Body of pancreas (tissue), 4 donors: ENCODE measurements at places on chromosomes 16 and 17. TPM values are rescaled to one million over a fixed set of nuclear protein-coding genes. Genes with fewer than 3 reads are reported as not detected.

DNA sequence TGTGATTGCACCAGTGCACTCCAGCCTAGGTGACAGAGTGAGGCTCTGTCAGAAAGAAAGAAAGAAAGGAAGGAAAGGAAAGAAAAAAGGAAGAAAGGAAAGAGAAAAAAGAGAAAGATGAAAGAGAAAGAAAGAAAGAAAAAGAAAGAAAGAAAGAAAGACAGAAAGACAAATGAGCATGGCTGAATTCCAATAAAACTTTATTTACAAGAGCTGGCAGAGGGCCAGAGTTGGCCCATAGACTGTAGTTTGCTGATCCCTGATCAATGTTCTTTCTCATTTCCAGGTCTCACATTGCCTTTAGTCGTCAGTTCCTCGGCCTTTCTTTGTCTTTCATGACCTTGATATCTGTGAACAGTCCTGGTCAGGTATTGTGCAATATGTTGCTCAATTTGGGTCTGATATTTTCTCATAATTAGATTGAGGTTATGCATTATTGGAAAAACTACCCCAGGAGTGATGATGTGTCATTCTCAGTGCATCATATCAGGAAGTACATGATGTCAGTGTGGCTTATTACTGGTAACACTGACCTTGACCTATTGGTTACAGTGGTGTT lies 68.5 kb upstream of the MED9 start:
- no peak for DNase-seq

DNA sequence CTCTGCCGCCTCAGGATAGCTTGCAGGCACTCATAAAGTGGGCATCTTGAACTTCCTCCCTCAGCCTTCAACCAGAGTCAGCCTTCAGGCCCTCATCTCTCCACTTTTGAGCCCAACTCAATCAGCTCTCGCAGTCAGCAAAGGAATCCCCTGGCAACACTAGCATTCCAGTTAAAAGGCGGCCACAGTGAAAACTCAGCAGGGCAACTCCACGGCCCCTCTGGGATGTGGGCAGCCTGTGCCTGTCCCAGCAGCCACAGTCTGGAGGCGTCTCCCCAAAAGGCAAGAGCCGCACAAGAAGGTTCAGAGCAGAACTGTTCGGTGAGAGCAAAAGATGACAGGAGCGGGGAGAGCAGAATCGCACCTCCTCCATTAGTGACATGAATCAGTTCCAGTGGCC lies 9.0 kb downstream of the TMEM11 start:
- no peak for DNase-seq

DNA sequence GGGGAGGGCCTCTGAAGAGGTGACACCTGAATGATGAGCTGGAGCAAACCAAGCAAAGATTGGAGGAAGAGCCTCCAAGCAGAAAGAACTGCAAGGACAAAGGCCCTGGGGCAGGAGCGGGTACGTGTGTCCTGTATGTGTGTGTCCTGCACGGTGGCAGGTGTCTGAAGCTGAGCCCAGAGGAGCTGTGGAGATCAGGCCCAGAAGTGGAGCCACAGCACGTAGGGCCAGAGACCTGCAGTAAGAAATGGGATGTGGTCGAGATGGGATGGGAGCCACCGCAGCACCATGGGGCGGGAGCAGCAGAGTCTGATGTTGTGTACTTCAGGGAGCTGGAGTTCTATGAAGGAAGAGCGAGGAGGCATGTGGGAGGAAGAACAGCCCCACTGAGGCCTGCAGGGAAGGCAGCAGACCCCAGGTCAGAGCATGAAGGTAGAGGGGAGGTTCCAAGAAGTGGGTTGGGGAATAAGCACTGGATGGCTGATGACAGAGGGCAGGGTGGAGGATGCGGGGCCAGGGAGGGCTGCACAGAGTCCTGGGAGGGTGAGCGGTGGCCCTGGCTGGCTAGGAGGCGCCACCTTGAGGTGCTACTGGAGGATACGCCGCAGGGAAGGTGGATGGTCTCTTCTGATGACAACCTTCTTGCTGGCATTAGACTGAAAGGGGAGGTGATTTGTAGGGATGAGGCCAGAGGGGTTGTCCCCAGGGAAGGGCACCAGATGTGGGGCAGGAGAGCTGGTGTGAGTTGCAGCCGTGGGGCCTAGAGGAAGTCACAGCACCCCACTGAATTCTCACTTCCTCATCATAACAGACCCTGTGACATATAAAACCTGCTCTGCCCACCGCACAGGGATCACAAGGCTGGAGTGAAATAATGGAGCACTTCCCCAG lies 10.6 kb upstream of the CETP start:
- DNase-seq: peak; percentile 76

DNA sequence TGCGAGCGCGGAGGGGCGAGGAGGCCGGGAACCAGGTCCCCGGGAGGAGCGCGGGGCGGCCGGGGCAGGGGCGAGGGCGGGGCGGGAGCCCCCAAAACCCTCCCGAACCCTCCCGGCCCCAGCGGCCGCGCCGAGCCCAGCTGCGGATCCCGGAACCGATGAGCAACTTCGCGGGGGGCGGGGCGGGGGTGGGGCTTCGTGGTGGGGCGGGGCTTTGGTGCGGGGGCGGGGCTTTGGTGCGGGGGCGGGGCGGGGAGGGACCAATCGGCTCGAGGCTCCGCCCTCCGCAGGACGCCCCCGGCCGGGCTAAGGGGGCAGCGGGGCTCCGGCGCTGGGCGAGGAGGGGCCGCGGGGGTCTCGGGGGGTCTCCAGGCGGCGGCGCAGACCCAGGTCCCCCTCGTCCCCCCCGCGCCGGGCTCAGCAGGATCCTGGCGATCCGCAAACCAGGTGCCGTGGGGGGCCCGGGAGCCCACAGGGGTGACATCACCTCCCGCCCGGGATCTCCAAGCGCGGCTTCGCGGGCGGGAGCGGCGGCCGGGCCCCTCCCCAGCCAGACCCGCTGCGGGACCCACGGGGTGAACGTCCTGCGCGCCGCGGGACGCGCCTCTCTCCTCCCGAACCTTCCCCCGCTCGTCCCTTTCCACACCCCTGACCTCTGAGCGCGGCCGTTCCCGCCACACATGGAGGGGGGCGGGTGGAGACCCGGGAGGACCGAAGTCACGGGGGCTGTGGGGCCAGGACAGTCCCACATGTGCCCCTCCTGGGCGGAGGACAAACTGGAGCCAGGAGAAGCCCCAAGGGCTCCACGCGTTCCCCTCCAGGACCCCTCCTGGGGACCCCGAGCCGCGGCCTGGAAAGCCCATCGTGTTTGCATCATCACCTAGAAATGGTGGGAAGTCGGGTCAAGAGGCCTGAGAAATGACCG lies at the start of gene ABR:
TSS of gene ABR (minus strand) at position 164 of the 925 bp plus-strand sequence. CDS start 254 bp downstream, outside the sequence.
- peak; percentile 37 for DNase-seq

DNA sequence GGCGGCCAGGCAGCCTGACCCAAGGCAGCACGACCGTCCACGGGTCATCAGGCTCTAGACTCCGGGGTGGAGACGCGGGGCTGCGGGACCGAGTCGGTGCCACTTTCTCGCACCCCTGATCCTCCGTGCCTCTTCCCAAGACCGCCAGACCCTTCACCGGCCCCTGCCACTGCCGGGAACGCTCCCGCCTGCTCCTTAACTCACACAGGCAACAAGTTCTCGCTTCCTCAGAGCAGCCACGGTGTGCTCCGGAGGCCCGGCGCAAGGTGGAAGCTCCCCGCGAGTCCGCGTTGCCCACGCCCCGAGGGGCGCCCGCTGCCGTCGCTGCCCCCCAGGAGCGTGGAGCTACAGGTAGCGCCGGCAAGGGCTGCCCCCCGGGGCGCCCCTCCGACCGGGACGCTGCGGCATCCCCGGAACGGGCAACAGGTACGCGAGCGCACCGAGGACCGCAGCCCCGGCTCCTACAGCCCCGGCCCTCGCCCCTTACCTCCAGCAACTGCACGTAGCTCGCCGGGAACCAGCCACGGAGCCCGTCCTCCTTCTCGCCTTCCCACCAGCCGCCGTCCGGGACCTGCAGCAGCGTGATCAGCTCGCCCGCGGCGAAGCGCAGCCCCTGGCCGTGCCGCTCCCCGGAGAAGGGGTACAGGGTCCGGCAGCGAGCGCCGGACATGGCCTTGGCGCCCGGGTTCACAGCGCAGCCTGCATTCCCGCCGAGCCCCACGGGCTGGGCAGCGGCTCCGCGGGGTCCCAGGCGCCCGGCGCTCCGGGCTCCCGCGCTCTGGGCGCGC lies 491 bp downstream of the GAS7 start:
- DNase-seq: no peak

- DNase-seq: peak; percentile 13
These were observed 1.5 kb downstream of the CDK12 start for GRCh38 chr17:39462631-39463375.

DNA sequence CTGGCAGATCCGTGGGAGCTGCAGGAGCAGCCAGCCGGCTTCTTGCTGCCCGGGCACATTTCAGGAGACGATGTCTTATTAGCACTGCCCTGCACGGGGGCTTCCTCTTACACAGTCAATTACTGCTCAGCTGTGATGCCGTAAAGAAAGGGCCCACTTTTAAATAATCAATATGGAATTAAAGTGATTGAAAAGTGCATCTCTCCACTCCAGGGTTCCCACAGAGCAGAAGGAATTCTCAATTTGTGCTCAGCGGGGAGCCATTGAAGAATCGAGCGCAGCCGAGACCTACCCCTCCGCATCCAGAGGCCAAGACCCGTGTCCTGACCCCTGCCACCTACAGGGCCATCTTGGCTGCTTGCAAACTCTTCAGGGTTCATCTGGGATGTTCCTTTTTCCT lies 399.4 kb upstream of the C16orf82 start:
- DNase-seq: no peak

DNA sequence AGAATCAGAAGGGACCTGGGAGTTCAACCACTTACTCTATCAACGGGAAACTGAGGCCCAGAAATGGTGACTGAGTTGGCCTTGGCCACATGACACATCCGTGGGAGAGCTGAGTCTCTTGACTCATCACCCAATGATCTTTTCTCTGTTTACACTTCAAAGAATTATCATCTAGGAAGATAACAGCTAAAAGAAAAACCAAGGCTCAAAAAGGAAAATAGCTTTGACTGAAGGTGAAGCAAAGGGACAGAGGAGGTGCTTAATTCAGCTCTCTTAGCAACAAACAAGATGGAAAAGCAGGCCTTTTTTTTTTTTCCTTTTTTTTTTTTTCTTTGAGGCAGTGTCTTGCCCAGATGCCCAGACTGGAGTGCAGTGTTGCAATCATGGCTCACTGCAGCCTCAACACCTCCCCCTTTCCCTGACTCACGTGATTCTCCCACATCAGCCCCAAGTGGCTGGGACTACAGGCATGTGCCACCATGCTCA lies 16.7 kb downstream of the ERCC4 start:
- DNase-seq: peak; percentile 86

DNA sequence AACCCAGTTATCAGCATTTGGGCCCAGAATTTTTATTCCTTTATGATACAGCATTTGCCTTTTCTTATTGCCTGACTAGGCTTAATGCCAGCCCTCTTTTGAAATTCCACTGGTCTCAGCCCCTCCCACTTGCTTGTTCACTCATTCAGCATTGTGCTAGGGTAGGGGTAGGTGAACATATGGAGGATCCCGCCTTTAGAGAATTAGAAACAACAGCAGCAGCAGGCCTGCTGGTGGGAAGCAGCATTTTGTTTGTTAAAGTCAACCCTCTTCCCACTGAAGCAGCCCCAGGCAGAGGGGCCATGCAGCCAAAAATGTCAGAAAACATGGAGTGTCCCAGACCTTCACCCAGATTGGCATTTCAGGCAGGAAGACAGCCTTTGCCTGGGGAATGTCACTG lies 1355.2 kb downstream of the CDH8 start:
- DNase-seq: no peak

GRCh38 chr17:47878203-47879027 lies 17.6 kb upstream of the SP2 start:
- no peak for DNase-seq

- peak; percentile 74 for DNase-seq
These were observed 20.8 kb upstream of the ZFHX3 start for GRCh38 chr16:73068541-73069401.

DNA sequence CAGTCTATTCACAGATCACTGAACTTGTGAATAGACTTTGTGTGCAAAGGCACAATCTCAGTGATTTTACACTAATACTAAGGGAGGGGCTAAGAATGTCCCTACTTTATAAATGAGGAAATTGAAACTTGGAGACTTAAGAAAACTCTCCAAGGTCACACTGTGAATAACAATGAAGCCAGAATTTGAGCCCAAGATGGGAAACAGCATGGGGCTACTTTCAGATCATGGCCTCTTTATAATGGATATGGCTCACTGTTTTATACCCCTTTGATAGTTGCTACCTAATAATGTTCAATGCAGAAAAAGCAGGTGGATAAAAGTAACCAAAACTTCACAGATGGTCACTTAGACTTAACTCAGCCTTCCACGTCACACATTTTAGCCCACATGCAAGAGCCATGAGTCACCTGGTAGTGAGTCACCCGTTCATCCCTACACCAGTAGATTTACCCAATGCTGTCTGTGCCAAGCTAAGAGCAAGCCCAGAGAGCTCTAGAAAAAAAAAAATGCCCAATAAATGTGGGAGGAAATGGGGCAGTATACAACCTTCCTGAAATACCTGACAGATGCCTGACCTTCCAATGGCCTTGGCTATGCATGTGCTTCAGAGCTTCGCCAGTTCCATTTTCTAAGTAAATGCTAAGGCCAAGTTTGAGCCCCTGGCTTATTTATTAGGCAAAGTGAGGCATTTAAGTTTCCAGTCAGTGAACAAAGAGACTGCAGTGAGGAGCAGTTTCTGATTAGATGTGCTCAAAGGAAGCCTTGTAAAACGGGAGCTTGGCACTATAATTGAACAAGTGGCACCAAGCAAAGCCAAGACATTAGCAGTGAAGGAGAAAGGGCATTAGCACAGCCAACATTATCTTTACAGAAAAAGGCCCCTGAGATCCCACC lies 219.7 kb downstream of the TMEM114 start:
- DNase-seq: peak; percentile 17

- DNase-seq: no peak
These were observed 173.7 kb downstream of the SOX9 start for GRCh38 chr17:72294487-72294893.

- DNase-seq: peak; percentile 83
These were observed 22.8 kb downstream of the SPAG9 start for GRCh38 chr17:51097708-51098446.

- no peak for DNase-seq
These were observed 396.7 kb upstream of the MAF start for GRCh38 chr16:79997257-79997656.

GRCh38 chr17:82419540-82419939 lies 1.2 kb upstream of the OGFOD3 start:
- DNase-seq: no peak

The HASPIN gene
- total RNA-seq: not detected

The MMP15 gene
- 22.3 TPM for total RNA-seq

The CENPV gene
- total RNA-seq: 77.8 TPM

The KRTAP4-4 gene
- not detected for total RNA-seq

The CDH5 gene
- total RNA-seq: 10.4 TPM

The KLHL10 gene
- not detected for total RNA-seq

The SPDYE4 gene
- total RNA-seq: not detected

The ATP2A1 gene
- not detected for total RNA-seq

The FAM171A2 gene
- total RNA-seq: not detected

The PSME3 gene
- total RNA-seq: 41.2 TPM

The KRT39 gene
- total RNA-seq: not detected
